ENCODE measurements at places on chromosomes 1 and 21. TPM values are rescaled to one million over a fixed set of nuclear protein-coding genes. Genes with fewer than 3 reads are reported as not detected.

TSACC gene
- 0.69 TPM for polyA plus RNA-seq

DNA sequence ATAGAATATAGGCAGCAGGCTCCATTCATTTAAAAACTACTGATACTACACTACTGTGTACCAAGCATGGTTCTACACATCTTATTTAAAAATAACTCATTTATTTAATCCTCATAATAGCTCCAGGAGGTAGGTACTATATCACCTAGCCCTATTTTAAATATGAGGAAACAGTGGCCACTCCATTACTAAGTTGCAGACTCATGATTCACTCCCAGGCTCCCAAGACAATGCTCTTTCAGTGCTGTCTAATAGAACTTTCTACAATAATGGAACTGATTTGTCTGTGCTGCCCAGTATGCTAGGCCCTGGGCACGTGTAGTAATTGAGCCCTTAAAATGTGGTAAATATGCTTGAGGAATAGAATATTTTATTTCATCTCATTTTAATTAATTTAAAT lies 357.1 kb downstream of the LTN1 start:
- no peak for DNase-seq

TNFRSF9 gene
- polyA plus RNA-seq = 0.20 TPM

DNA sequence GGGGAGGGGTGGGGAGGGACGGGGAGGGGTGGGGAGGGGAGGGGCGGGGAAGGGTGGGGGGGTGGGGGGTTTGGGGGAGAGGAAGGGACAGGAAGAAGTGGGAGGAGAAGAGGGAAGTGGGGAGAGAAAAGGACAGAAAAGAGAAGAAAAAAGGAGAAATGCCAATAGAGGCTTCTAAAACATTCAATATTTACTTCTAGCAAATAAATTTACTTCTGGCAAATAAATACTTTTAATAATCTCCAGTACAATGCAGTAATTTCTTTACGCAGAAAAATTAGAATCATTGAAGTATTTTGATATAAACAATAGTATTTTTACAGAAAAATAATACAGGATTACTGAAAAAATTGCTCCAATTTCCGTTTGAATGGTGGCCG lies 9.4 kb upstream of the GPR161 start:
- DNase-seq = no peak
